Psoas muscle (tissue), 8 donors: ENCODE measurements at places on chromosomes 5 and 9. TPM values are rescaled to one million over a fixed set of nuclear protein-coding genes. Genes with fewer than 3 reads are reported as not detected.

PCDHGB1 gene
- 0.71 TPM for total RNA-seq

KIF4B gene
- 0.09 TPM for total RNA-seq

SV2C gene
- total RNA-seq, result not detected

IFNA13 gene
- not detected for total RNA-seq
